Thymus (tissue), 14 donors: ENCODE measurements at places on chromosomes 7 and 10. TPM values are rescaled to one million over a fixed set of nuclear protein-coding genes. Genes with fewer than 3 reads are reported as not detected.

The PTF1A gene
- polyA plus RNA-seq, result 0.16 TPM

The SFR1 gene
- polyA plus RNA-seq, result 16.5 TPM

The PLEKHS1 gene
- 0.37 TPM for polyA plus RNA-seq

The BLNK gene
- 11.2 TPM for polyA plus RNA-seq

The IL6 gene
- polyA plus RNA-seq, result 3.5 TPM

The ZNF853 gene
- 3.3 TPM for polyA plus RNA-seq
